Activated T-helper 1 cell treated with anti-CD3 and anti-CD28 coated beads, Interleukin-2, amount 50 U/mL, for 16 hours (primary cell): ENCODE measurements at places on chromosomes 12 and 14.

- DNase-seq, result no peak
Measured at GRCh38 chr12:113133666-113134065, 1.9 kb downstream of the RASAL1 start.

GRCh38 chr12:104181313-104181712, 34.3 kb upstream of the TXNRD1 start:
- no peak for DNase-seq

DNA sequence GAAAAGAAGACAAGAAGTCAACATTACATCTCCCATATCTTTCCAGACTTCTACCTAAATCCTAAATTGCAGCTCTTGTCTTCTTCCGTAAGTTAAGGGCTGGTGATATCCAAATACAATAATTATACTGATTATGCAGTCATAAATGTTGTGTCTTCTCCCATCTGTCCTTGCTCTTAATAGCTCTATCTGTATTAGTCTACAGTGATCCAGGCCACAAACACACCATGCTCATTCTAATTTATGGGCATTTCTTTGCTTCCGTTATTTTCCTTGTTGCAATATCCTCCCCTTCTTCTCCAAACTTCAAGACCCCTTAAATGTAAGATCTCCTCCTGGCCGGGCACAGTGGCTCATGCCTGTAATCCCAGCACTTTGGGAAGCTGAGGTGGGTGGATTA, 3.7 kb upstream of the MDP1 start:
- no peak for DNase-seq

DNA sequence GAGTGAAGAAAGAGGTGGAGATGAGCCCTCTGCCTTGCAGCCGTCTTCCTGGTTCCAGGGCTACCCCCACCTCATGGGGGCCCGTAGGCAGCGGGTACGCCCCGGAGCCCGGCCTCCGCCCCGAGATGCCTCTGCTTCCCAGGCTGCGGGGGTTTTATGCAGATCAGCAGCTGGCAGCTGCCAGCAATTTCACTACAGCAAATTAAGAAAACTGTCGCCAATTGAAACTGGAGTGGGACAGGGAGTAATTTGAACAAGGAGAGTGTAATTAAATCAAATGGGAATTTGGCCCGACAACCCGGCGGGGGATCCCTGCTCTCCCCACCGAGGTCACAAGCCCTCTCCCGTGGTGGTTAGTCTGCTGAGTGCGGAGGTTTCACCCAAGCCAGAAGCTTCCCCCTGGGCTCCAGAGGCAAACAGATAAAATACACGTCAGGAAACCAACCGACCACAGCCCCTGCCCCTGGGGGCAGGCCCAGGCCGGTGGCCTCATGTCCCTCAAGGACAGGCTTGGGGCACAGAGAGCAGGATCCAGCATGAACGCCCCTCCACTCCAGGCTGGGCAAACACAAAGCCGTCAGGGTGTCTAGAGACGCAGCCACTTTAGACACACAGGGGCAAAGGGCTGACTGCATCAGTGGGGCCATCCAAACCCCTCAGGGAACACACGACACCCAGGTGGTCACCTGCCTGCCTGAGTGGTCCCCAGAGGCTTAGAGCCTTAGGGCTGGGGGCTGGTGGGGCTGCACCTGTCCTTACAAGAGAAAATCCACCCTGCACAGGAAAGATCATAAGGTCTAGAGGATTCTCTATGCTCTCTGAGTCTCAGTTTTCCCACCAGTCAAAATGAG, 53.8 kb downstream of the TESC start:
- DNase-seq, result no peak

DNA sequence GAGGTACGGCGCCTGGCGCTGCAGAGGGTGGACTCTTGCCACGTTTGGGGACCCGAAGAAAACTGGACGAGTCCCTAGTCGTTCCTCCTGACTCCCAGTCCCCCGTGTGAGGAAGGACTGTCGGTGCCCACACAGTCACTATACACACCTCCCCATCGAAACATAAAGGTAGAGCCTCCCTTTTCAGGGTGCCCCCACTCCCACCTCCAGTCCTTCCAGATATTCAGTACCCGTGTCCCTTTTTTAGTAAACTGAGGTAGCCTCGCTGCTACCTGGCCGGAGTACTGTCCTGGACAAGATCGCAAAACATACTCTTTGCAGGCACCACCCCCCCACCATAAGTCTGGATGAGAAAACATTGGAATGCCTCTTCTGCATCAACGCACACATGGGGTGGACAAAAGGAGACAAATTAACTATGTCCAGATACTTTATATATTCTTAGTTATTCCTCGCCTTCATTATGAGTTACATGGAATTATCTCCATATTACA, 610 bp upstream of the KMT2D start:
- DNase-seq, result no peak

- DNase-seq, result no peak
Measured at GRCh38 chr12:55658635-55659391, 22.1 kb downstream of the OR10P1 start.

DNA sequence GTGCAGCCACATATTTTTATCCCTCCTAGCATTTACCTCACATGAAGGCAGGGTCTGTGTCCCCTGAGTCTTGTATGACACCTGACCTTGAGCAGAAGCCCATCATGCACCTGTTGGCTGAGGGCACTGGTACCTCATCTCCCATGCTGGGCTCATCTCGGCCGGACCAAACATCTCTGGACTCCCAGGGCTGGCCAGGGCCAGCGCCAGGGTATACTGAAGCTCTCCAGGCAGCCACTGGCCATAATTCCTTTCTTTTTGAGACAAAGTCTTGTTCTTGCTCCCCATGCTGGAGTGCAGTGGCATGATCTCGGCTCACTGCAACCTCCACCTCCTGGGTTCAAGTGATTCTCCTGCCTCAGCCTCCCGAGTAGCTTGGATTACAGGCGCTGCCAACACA, 22.0 kb downstream of the HVCN1 start:
- DNase-seq, result no peak

DNA sequence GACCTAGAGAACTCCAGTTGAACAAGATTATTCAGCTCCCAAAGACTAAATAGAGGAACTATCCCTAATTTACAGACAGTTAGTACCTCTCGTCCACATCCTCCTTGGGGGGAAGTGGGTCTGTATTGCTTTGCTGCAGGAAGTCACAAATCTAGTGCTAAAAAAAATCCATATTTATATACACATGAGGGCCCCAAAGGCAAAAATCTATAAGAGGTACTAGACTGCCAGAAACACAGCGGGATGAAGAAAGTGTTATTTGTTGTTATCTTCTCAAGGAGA, 190.1 kb downstream of the TTC8 start:
- DNase-seq, result no peak

DNA sequence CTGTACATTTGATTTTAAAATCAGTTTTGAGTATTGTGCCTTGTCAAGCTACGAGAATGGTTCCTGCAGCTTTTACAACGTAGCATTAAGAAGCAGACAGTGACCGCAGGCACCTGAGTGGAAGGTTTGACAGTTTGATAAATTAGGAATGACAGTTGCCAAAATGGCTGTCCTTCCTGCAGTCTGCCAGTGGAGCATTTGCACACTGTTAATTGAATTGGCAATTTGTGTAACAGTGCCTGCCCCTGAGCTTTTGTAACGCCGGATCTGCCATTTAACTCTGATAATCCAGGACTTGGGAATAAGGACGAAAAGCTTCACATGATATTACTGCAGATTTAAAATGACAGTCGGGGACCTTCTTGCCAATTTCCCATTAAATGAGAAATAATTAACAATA, 385.3 kb downstream of the NPAS3 start:
- DNase-seq, result no peak

- no peak for DNase-seq
Measured at GRCh38 chr14:51118993-51119392, 24.1 kb upstream of the TRIM9 start.

GRCh38 chr14:75002392-75003249, at the start of gene EIF2B2:
Gene EIF2B2 (plus strand): TSS chr14:75002921. CDS start chr14:75002991, 70 bp downstream.
- DNase-seq, result peak; percentile 98

DNA sequence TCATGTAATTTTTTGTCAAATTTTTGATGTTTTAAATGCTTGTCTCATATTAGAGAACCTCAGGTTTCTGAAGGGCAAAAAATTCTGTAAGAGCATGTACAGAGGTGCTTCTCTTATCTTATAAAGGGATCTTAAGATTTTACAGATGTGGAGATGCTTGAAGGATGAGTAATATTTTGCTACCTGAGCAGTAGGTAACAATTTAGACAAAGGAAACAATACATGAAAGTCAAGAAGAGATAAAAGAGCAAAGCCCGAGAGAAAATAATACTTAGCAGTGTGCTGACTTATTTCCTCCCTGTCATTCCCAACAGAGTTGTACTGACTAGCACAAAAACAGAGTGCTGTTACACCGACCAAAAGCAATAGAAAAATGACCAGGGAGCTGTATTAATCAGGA, 98.1 kb upstream of the PTPRR start:
- no peak for DNase-seq

- no peak for DNase-seq
Measured at GRCh38 chr14:64026600-64026999, 173.8 kb downstream of the SYNE2 start.

- no peak for DNase-seq
Measured at GRCh38 chr12:31369712-31370521, 44.0 kb upstream of the SINHCAF start.

DNA sequence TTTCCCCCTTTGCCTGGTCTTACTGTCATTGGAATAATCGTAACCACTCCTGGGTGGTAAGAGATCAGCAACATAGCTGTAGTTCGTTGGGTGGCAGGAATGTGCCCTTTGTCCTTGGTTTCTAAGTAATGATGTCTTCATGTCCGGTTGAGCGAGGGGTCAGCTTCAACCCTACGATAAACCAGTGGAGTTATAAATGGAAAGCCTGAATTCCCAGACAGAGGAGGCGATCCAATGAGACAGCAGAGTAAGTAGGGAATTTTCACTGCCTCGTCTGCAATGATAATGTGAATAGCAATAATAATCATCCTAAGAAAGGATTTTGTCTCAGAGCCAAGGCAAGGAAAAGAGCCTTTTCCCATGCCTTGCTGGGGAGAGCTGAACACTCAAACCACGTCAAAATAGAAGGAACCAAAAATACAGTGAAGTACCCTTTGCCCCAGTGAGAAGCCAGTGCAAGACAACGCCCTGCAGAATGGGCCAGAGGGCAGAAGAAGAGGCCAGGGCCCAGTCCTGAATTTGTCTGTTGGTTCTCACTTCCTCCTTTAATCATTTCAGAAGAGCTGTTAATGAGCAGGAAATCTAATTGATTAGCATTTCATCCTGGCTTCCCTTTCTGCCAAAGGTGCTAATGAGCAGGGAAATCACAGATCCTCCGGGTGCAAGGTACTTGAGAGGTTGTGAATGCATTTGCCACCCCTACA, 330.7 kb downstream of the CACNA1C start:
- no peak for DNase-seq

GRCh38 chr14:50823051-50823761, 7.8 kb downstream of the NIN start:
- no peak for DNase-seq

DNA sequence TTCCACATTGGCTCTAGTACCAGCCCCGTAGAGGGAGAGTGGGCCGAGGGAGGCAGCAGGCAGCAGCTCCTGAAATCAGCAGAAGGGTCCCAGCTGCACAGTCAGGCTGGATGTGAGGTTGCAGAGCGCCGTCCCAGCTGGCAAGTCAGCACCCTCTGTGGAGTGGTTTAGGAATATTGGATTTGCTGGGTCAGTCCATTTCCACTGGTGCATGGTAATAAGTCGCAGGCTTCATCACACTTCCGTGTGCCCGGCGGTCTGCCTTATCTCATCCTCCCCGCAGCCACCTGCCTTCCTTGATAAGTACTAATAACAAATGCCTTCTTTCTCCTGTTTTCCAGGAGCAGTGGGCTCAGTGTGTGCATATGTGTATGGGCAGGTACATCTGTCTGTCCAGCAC, 112.9 kb downstream of the TSPAN9 start:
- DNase-seq, result no peak

- no peak for DNase-seq
Measured at GRCh38 chr14:101460521-101460920, 100.8 kb upstream of the DIO3 start.

DNA sequence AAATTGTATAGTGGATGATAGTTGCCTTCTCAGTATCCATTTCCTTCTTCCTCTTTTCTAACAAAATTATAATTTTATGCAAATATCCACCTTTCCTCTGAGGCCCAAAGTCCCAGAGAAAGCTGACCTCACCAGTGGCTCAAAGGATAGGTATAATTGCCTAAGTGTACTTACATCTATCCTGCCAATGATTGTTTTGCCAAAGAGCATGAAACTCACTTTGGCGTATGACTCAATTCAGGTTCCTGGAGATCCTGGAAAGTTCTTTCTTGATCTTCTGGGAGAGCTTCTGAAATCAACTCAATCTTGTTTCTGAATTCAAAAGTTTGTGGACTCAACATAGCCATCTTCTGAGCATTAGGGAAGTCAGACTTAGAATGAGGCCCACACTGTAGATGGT, 10.5 kb upstream of the RBM25 start:
- DNase-seq, result no peak

- no peak for DNase-seq
Measured at GRCh38 chr12:2051700-2052621, 826 bp upstream of the CACNA1C start.

GRCh38 chr12:560691-561390, 101.1 kb downstream of the B4GALNT3 start:
- DNase-seq, result no peak

- DNase-seq, result no peak
Measured at GRCh38 chr12:91576432-91576831, 393.8 kb upstream of the DCN start.

- no peak for DNase-seq
Measured at GRCh38 chr12:25797386-25797785, 161.1 kb upstream of the RASSF8 start.

GRCh38 chr14:34715127-34715863, 902 bp upstream of the CFL2 start:
- no peak for DNase-seq

DNA sequence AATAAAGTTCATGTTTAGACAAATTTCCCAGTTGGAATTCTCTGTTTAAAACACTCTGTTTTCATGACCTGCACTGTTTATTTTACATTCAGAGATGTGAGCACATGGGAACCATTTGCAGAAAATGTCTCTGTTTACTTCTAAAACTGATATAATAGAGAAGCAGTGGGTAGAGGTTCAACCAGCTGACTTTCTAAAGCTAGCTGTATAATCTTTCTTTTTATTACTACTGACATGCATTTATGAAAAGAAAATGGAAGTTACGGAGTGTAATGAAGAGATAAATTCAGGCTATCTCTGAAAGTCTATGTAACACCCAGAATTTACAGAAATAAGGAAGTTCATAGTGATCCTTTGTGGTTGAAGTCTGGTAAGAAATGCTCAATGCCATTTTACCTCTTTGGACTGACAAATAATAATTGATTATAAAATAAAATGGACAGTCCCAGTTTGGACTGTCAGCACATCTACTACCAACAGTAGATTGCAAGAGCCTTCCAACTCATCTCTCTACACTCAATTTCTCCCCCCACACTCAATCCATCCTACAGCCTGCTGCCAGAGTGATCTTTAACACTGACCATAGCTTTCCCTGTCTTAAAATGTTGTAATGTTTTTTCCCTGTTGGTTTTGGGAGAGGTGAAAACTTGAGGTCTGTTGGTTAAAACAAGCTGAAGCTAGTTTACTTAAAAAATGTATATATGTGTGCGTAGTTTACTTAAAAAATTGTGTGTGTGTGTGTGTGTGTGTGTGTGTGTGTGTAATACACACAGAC, 137.4 kb downstream of the AEBP2 start:
- DNase-seq, result no peak

- DNase-seq, result no peak
Measured at GRCh38 chr12:40142001-40142744, 36.3 kb upstream of the SLC2A13 start.
